ENCODE measurements at places on chromosomes 11 and 22.
A peak's percentile ranks its signal among the peaks of the same experiment; 100 is the strongest.

DNA sequence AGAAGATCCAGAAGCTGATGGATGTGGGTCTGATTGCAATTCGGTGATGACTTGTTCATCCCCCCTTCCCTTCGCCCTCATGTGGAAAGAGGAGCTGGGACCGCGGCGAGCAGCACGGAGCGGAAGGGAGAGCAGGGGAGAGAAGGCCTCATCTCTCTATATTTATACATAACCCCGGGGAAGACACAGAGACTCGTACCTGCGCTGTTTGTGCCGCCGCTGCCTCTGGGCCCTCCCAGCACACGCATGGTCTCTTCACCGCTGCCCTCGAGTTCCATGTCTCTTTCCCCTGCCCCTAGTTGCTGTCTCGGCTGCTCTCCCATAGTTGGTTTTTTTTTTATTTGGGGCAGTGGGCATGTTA is 2.5 kb upstream of the FERMT3 start:
- no peak for DNase-seq

DNA sequence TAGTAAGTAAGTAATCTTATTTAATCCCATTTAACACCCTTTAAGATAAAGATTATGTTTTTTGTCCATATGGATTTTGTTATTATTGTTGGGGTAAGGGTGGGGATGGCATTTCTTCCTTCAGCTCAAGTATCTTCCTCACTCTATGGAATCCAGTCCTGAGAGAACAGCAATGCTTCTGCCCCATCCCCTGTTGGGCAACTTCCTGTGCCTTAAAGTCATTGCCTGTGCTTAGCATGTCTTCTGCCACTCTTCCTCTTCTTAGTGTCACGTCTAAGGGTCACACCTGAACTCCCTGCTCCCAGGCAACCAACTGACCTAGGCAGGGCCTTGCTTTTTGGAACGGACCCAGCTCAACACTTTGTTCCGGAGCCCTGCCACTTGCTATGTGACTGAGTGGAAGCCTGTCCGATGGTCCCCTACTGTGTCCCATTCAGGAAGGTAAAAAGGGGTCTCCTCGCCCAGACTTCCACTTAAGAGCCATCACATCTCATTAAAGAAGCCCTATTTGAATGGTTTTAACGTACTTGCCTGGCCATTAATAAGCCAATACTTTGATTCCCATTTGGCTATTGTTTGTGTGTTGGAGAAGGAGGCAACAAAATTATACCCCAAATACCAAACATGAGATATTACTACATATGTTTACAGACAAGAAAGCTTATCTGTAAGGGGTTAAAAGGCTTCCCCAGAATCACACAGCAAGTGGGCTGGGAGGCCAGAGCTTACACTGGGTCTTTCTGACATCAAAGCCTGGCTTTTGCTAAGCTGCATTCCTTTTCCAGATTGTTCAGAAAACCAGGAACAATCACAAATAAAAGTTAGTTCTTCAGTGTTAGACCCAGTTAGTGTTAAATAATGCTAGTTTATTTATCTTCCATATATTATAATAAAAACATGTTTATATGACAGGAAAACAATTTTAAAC is 59.2 kb downstream of the RAB38 start:
- DNase-seq: no peak

DNA sequence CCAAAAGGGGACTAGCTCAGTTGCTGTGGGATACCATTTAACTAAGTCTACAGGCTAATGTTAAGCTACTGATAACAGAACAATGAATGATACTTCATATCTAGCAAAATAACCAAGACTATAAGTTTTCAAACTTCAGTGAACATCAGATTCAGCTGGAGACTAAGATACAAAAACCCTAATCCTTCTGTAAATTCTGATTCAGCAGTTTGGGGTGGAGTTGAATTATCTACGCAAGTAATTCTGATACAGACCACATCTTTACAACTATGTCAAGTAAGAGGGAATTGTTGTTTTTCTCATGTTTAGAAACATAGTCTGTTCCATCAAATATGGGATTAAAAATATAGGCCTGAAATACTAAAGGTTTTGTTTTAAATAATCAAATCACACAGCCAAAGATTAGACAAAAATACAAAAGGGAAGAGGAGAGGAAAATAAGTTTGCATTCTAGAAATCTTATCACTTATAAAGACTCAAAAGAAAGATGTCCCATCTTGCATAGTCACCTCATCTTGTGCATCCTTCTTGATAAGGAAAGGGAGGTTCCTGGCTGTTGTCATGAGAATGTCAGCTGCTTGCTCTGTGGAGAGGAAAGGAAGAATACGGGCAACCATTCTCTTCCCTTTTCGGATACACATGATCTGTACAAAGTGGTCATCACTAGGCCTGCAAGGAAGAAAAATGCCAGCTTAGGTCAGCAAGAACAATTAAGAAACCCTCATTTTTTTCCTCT is 21.4 kb downstream of the PATL1 start:
- DNase-seq: no peak

- DNase-seq: peak; percentile 51
Measured at GRCh38 chr22:26463101-26463661, 20.4 kb downstream of the HPS4 start.

DNA sequence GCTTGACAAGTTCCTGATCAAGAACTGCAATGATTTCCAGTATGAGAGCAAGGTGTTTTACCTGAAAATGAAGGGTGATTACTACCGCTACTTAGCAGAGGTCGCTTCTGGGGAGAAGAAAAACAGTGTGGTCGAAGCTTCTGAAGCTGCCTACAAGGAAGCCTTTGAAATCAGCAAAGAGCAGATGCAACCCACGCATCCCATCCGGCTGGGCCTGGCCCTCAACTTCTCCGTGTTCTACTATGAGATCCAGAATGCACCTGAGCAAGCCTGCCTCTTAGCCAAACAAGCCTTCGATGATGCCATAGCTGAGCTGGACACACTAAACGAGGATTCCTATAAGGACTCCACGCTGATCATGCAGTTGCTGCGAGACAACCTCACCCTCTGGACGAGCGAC is 12.0 kb downstream of the YWHAH start:
- no peak for DNase-seq

- DNase-seq: no peak
Measured at GRCh38 chr11:33742249-33742851, 6.1 kb upstream of the CD59 start.

- DNase-seq: no peak
Measured at GRCh38 chr11:1520209-1520662, 33.7 kb upstream of the MOB2 start.

GRCh38 chr22:31122532-31123291 is at the start of gene INPP5J:
INPP5J (plus strand) TSS chr22:31122966; CDS start chr22:31123015, 49 bp downstream.
- peak; percentile 61 for DNase-seq

DNA sequence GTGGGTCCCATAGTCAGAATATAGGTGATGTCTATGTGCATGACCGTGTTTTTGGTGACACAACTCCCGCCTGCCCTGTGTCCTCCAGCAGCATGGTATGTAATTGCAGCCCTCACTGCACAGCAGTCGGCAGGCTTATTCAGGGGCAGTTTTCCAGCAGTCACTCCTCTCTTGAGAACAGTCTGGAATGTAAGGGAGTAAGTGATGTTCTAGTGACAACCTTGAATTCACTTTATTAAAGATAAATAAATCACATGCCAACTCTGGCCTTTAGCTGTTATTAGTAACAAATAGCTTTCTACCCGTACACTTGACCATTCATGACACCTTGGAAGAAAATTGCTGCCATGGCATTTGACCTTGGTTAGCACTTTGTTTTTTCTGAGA is 27.9 kb downstream of the ZNRF3 start:
- DNase-seq: no peak

- no peak for DNase-seq
Measured at GRCh38 chr11:63179432-63180041, 35.5 kb upstream of the SLC22A24 start.

GRCh38 chr11:565921-566509 is 5.2 kb downstream of the RASSF7 start:
- DNase-seq: no peak

- no peak for DNase-seq
Measured at GRCh38 chr22:33806191-33806590, 114.1 kb downstream of the LARGE1 start.

DNA sequence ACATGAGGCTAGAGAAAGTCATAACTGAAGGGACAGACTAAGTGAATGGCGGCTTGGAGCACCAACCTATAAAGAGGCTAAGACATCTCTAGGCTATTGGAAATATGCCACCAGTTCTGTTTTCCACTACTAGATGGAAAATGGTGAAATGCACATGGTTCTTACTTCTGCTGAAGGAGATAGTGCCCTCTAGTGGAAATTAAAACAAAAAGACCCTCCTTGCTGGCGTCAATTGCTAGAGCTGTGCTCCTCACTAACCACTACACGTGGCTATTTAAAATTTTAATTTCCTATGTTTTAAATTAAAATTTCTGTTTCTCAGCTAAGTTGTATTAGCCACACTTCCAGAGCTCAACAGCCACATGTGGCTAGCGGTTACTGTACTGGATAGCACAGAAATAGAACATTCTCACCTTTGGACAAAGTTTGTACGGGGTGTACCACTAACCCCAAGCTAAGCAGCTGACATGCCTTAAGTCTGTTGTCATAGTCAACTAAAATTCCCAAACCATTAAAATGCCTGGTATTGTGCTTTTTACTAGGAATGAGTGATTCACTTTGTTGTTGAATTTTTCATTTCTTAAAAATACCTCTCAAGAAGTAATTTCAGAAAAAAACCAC is 34.1 kb upstream of the CALCA start:
- no peak for DNase-seq

- no peak for DNase-seq
Measured at GRCh38 chr11:134373591-134374052, 38.4 kb downstream of the B3GAT1 start.

GRCh38 chr11:126282361-126282735 is 545 bp upstream of the TIRAP start:
- peak; percentile 49 for DNase-seq

DNA sequence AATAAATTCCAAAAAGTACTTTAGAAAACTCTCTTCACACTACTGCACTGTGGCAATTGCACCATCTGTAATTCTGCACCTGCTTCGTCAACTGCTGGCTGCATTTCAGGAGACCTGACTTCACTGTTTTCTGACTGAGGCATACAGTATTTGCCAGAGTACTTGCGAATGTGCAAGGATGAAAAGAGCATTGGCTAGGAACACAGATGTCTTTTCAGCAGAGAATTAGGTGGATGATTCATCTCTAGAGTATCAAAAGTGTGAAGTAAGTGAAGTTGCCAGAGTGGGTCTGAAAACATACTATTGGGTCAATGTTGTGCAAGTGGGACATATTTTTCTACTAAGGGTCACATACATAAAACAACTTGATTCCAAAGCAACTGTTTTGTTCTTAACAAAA is 427.5 kb upstream of the CCDC90B start:
- no peak for DNase-seq

DNA sequence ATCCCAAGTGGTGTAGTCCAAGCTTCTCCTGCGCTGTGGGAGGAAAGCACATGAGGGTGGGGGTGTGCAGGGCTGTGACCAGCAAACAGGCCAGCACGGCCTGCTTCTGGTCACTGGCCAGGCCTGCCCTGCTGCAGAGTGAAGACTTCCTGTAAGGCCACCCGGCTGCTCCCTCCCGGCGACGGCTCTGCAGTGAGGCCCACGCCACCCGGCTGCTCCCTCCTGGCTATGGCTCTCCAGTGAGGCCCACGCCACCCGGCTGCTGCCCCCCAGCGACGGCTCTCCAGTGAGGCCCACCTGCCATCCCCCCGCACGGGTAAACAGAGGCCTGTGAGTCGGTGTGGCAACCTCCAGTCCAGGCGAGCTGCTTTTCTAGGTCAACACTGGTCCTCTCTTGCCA is 31.4 kb upstream of the BRSK2 start:
- DNase-seq: no peak

DNA sequence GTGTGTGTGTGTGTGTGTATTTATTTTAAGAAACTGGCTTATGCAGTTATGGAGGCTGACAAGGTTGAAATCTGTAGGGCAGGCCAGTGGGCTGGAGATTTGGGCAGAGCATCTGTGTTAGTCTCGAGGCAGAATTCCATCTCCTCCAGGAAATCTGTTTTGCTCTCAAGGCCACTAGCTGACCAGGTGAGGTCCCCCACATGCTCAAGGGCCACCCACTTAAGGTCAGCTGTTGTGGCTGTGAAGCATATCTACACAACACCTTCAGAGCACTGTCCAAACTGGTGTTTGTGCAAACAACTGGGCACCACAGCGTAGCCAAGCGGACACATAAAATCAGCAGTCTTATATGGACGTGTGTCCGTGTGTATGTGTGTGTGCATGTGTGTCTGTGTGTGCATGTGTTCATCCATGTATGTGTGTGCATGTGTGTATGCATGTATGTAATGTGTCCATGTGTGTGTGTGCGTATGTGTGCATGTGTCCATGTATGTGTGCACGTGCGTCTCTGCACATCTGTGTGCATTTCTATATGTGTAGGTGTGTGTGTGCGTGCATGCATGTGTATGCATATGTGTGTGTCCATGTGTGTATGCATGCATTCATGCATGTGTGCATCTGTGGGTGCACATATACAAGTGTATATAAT is 400.9 kb downstream of the BRD1 start:
- no peak for DNase-seq

GRCh38 chr11:6586434-6587359 is 16.7 kb downstream of the RRP8 start:
- DNase-seq: no peak

GRCh38 chr22:30864441-30865420 is 103.8 kb downstream of the MORC2 start:
- DNase-seq: no peak

DNA sequence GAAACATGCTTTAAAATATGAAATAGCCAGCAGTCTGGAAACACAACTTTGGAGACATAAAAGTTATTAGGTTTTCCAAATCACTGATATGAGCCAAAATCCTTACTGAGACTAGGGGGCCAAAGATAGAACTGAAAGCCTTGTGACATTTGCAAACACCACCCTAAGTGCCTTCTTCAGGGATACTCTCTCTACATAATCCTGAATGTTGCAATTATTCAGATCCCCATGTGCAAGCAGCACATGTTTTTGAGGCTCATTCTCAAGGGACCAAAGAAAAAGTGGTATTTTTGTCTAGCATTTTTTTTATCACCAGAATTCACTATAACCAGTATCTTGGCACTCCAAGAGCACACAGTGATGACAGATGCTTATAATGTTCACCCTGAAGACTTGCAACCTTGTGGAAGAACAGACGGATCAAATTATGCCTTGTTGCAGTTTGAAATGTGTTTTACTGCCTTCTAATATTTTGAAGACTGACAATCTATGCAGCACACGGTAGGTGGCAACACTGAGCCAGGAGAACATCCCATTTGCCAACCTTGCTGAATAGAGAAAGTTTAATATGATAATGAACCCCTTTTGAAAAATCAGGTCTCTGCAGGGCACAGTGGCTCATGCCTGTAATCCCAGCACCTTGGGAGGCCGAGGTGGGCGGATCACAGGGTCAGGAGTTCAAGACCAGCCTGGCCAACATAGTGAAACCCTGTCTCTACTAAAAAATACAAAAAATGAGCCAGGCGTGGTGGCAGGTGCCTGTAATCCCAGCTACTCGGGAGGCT is 78.5 kb downstream of the PLEKHA7 start:
- peak; percentile 25 for DNase-seq

- DNase-seq: no peak
Measured at GRCh38 chr11:86676010-86676409, 3.6 kb upstream of the ME3 start.

DNA sequence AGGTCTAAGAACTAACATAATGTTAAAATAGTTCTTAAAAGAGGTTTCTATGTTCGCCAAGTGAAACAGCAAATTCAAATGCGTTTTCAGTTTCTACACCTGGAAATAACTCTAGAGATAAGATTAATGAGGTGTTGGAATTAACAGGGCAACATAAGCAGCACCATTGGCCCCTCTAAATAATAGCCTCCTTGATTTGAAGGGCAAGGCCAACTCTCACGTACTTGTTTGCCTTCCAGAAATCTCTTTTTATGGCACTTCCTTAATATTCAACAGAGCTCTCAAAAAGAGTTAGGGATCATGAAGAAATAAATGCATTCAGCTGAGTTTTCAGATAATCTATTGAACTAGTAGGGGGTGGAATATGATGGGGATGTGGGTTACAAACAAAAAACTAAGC is 80.9 kb downstream of the AASDHPPT start:
- DNase-seq: no peak

All from nephron progenitor cell (in vitro differentiated cells).